ENCODE measurements at places on chromosomes 6 and 20.

- DNase-seq, result no peak
Observed at GRCh38 chr6:140980265-140980887, 1152.3 kb upstream of the GJE1 start.

- DNase-seq, result no peak
Observed at GRCh38 chr6:141851063-141851462, 281.7 kb upstream of the GJE1 start.

- DNase-seq, result no peak
Observed at GRCh38 chr6:31363811-31364210, 6.8 kb upstream of the HLA-B start.

- no peak for DNase-seq
Observed at GRCh38 chr6:129110690-129111343, 227.9 kb downstream of the LAMA2 start.

- DNase-seq, result no peak
Observed at GRCh38 chr6:43095939-43096338, 19.8 kb downstream of the PTK7 start.

DNA sequence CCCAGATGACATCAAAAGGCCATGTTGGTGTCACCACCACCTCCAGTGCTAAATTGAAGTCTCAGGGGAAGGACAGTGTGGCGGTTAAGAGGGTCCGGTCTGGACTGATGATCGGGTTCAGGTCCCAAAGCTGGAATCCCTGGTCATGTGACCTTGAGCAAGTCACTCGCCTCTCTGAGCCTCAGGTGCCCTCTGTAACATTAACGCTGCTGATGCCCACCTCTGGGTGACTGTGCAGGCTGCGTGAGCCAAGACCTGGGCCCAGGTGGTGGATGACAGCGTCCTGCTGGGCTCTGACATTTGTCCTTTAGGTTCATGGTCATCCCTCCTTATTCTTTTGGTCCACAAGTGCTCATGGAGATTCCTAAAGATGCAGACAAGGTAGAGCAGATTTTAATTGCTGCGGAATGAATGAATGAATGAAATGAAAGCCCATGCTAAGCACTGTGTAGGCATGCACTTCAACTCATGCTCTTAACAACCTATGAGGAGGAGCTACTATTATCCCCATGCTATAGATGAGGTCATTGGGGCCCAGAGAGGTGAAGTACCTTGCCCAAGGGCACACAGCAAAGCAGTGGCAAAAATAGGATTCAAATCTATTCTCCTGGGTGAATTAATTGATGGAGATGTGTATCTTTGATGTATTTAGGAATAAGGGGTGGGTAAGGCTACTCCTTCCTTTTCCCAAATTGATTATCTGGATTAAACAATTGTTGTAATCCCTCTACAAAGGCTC lies 649 bp upstream of the BPIFB1 start:
- no peak for DNase-seq

Measured in activated CD8-positive, alpha-beta memory T cell treated with anti-CD3 and anti-CD28 coated beads for 1 hour (primary cell).